ENCODE measurements at places on chromosomes 1 and 21.

DNA sequence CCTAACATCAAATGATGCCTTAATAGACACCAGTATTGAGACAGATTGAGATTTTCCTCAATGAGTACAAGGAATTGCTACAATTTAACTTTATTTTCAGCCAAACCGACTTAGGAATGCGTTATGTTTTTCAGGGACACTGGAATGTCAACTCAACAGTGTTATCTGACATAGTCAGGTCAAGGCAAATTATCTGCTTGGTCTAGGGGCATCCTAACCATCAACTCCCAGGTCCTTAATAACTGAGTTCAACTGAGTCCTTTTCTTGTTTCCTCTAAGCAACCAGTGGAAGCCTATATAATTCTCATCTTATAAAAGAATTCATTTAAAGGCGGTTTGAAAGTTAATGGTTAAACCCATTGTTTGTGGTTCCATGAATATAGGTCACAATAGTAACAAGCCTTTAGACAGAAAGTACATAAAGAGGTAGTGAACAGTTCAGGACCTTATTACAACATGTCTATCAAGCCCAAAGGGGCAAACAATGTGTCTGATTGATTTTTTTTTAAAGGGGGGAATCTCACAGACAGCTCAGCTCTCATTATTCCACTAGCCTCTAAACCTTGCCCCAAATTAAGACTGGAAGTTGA, 32.3 kb upstream of the NR5A2 start:
- no peak for DNase-seq

DNA sequence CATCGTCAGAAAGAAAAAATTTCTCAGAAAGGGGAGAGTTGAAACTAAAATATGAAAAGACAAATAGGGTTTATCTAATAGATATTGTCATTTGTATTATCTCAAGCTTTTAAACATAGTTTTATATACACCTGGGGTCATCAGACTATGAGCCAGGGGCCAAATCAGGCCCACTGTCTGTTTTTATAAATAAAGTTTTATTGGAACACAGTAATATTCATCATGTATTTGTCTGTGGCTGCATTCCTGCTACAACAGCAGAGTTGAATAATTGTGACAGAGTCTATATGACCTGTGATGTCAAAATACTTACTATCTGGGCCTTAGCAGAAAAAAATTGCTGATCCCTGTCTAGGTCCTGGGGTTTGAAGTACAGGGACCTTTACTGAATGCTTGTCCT, 120.5 kb upstream of the RUNX1 start:
- no peak for DNase-seq

- DNase-seq = no peak
Measured at GRCh38 chr1:33220676-33221384, 35.5 kb upstream of the ZNF362 start.

DNA sequence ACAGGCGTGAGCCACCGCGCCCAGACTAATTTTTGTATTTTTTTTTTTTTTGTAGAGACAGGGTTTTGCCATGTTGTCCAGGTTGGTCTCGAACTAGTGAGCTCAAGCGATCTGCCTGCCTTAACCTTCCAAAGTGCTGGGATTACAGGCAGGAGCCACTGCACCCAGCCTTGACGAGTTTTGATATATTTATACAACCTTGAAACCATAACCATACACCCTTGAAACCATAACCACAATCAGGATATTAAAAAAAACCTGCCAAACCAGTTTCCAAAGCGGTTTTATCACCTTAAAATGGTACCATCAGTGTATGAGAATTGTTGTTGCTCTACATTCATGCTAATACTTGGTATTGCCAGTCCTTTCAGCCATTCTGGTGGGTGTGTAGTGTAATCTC, 3.7 kb upstream of the PHACTR4 start:
- DNase-seq = no peak
